Stimulated activated CD8-positive, alpha-beta memory T cell treated with anti-CD3 and anti-CD28 coated beads, Interleukin-7, amount 100 ng/mL, for 24 hours (primary cell): ENCODE measurements at places on chromosomes 12 and 14.

- DNase-seq, result no peak
Measured at GRCh38 chr12:57119294-57120085, 8.3 kb upstream of the STAT6 start.

- DNase-seq, result no peak
Measured at GRCh38 chr12:67981287-67982162, 7.7 kb upstream of the IFNG-AS1 start.

DNA sequence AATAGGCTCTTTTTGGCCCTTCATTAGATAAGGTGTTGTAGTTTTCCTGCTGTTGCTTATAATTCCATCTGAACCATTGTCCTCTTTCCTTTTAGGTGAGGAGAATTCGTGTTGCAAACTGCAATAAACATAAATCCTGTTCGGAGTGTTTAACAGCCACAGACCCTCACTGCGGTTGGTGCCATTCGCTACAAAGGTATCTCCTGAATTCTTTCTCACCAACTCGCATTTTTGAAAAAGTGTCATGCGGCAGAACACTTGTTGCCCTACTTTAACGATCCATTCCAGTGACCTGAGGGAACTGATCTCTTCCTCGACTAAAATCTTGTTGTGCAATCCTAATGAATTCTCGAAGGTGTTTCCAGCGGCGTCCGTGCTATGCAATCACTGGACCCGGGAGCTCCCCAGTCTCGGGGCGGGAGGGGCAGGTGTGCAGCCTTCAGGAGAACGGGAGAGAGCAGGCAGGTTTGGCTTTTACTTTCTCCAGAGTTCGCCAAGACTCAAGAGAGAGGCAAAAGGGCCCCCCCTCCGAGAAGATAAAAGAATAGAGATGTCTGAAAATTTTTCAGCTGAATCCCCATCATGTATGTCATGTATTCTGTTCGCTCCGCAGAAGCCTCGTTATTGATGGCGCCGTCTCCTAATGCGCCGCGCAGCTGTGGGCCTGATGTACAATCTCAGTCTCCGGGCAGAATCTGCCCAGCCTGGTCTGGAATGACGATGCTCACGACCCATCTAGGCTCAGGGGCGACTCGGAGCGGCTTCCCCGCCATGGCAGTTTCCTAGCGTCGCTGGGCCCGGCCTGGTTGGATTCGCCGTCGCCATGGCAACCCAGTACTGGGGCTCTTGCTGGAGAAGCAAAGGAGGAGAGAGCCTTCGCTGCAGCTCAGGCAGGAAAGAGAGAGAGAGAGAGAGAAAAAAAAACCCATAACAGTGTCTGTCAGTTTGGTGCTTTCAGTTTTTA is 38.2 kb downstream of the PLXNC1 start:
- DNase-seq, result no peak

DNA sequence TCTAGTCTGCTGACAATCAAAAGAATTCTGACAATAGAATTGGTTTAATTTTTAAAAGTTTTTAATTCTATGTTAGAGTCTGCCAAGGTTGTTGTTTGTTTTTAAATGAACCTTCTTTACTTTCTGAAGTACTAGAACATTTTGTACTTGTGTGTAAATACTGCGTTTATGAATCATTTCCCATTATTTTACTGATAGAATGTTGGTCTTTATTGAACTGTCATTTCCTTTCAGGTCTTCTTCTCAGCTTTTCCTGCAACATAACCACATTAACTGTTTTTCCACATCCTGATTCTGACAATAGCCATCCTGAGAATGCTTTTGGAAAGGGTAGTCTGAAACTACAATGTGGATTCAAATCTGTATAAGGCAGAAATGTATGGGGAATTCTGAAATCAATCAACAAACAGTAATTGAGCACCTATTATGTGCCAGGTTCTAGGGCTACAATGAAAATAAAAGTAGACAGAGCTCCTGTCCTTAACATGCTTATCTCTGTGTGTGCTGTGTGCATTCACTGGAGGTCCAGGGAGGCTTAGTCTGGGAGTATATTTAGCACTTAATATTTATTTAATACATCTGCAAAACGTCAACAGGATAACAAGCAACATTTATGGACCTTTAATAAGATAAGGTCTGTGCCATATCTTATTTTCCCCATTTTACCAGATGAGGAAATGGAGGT is 73.1 kb upstream of the SLC38A2 start:
- no peak for DNase-seq

- no peak for DNase-seq
Measured at GRCh38 chr12:131830914-131831571, 2.9 kb downstream of the MMP17 start.

GRCh38 chr12:27859648-27860047 is 79.6 kb upstream of the MANSC4 start:
- no peak for DNase-seq

DNA sequence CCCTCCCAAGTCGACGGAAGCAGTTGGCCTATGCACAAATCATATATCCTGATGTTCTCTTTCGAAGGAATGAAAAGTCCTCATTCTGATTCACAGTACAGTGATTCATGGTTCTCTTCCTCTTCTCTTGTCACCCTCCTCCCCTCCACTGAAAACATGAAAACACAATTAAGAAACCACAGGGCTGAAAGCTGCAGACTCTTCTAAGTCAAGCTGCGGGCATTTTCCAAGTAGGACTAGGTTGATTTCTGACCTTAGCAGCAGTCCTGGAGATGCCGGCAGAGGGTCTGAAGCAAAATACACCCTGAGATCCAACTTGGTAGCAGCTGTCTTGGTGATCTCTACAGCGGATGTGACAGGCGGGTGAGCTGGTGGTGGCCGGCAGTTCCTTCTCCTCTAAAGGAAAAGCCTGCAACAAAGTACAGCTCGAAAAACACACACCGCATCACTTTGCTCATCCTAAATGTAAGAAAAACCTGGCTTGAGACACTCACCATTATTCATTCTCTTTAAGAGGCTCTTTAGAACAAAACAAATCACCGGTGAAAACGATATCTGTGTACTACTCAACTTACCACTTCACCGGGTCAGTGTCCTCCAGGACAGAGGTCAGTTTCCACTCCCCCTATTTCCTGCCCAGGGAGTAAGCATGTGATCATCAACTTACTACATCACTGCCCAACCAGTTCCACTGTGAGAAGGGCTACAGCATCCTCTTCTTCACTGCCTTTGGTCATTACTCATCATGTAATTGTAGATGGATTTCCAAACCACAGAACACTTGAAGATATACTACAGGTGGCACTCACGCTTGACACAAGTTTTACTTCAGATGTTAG is 6.0 kb downstream of the TMCC3 start:
- DNase-seq, result no peak

- no peak for DNase-seq
Measured at GRCh38 chr14:50828721-50829488, 2.1 kb downstream of the NIN start.
